CD8-positive, alpha-beta memory T cell (primary cell): ENCODE measurements at places on chromosomes 1 and 21. TPM values are rescaled to one million over a fixed set of nuclear protein-coding genes. Genes with fewer than 3 reads are reported as not detected.
A peak's percentile ranks its signal among the peaks of the same experiment; 100 is the strongest.

GRCh38 chr21:17416139-17416538 lies 96.7 kb upstream of the CXADR start:
- no peak for DNase-seq
- no peaks in the 10 kb centered on the region for H3K4me1 ChIP-seq
- H3K27ac ChIP-seq: no peak overlapping the region
- H3K36me3 ChIP-seq: no peaks in the 10 kb centered on the region
- no peaks in the 10 kb centered on the region for H3K27me3 ChIP-seq

DNA sequence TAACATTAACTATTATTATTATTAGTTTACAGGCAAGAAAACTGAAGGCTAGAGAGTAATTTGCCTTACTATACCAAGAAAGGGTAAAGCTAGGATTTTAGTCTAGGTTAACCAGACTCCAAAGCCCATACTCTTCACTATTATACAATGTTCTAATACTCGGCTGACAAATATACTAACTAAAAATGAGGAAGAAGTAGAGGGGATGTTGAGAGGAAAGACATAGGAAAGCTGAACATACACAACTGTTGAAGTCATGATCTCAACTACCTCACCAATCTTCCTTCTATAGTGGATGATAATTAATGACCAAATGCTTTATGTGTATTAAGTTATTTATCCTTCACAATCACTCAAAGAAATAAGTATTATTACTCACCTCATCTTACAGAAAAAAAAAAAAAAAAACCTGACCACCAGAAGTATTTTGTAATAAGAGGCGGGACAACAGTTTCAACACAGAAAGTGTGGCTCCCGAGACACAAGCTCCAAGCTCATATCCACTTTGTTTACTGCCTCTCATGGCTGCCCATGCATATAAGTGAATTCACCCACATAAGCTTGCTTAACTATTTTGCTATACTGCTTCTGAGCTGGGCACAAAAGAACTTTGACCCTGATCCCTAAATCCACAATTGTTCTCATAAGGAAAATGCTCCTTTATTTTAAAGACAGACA lies 78.0 kb downstream of the USP1 start:
- no peaks in the 10 kb centered on the region for H3K27me3 ChIP-seq
- H3K36me3 ChIP-seq: no peaks in the 10 kb centered on the region
- H3K4me1 ChIP-seq: no peaks in the 10 kb centered on the region
- no peak overlapping the region for H3K4me3 ChIP-seq

DNA sequence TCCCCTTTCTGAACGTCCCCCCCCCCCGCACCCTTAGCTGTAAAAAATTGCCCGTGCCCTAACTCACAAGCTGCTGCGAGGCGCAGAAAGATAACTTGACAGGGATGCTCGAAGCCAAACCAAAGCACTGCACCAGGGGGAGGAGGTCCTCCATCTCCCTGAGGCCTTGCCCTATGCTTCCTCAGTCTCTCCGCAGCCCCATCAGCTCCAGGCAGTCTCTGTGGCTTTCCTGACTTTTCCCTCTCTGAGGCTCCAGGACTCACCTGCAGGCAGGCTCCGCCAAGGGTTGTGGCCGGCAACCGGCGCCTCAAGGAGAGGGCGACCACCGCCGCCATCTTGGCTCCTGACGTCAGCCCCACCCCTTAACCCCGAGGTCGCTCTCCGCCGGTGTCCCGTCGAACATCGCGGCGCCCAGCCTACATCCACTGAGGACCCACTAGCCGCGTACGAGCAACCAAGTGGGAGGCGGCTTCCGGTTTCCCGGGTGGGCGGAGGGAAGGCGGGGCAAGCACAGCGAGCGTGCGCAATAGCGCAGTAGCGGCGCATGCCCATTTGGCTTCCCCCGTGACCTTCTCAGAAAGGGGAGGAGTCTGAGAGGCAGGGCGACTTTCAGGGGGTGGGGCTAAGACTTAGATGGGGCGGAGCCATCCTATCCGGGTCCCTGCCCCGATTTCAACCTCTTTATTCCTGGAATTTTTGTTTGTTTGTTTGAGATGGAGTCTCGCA lies at the start of gene SDHB:
Gene SDHB, minus strand, starts transcription at position 348 of the 726 bp plus-strand sequence. Its CDS starts 13 bp downstream, at position 335.
- peaks cover 14% of the 10 kb centered on the region for H3K4me1 ChIP-seq
- peak; percentile 99 for DNase-seq
- H3K27me3 ChIP-seq: no peaks in the 10 kb centered on the region
- H3K4me3 ChIP-seq: peak within 1 kb of the TSS; percentile 79
- H3K27ac ChIP-seq: peak within 1 kb of the TSS; percentile 81

- peak; percentile 15 for DNase-seq
- no peaks in the 10 kb centered on the region for H3K27me3 ChIP-seq
- H3K4me1 ChIP-seq: no peaks in the 10 kb centered on the region
- H3K27ac ChIP-seq: no peak overlapping the region
- H3K4me3 ChIP-seq: no peak overlapping the region
Observed at GRCh38 chr1:44318097-44319088, 36.7 kb downstream of the ERI3 start.

- DNase-seq: no peak
- no peaks in the 10 kb centered on the region for H3K4me1 ChIP-seq
- no peak overlapping the region for H3K4me3 ChIP-seq
- no peak overlapping the region for H3K27ac ChIP-seq
- no peaks in the 10 kb centered on the region for H3K36me3 ChIP-seq
Observed at GRCh38 chr1:235027076-235027861, 101.4 kb downstream of the TOMM20 start.

GRCh38 chr21:38979271-38980121 lies 173.8 kb downstream of the ETS2 start:
- no peak overlapping the region for H3K27ac ChIP-seq
- H3K27me3 ChIP-seq: no peaks in the 10 kb centered on the region
- no peaks in the 10 kb centered on the region for H3K4me1 ChIP-seq
- no peak overlapping the region for H3K4me3 ChIP-seq

- no peak overlapping the region for H3K4me3 ChIP-seq
- no peaks in the 10 kb centered on the region for H3K27me3 ChIP-seq
- H3K36me3 ChIP-seq: no peaks in the 10 kb centered on the region
- DNase-seq: no peak
Observed at GRCh38 chr21:43734131-43734927, 15.4 kb downstream of the PDXK start.

DNA sequence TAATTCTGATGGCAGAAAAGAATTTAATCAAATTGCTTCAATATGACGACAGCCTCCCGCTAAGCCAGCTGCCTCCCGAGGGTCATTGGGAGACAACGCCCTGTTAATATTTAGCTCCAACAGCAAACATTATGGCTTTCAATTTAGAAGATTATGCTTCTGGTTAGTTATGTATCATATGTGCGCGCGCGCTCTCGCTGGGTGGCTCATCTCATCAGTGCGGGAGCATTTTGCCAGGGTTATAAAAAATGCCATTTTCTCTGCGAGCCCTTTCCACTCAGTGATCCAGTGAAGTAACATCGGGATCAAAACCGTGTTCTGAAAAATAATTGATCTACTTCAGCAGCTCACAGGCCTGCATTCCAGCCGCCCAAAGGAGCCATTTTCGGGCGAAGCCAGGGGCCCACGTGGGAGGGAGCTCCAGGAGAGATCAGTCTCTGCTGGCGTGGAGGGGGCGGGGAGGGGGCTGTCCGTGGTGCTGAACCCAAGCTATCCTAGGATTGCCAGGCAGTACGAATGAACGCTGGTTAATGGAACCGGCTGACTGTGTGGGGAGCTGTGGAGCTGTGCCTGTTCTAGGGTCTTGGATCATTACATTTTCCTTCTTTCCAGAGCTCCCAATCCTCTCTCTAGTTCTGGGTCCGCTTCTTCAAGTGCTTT lies 219.1 kb upstream of the ZC3H12A start:
- DNase-seq: no peak
- no peak overlapping the region for H3K4me3 ChIP-seq
- H3K27ac ChIP-seq: no peak overlapping the region
- H3K27me3 ChIP-seq: no peaks in the 10 kb centered on the region

GRCh38 chr21:35909456-35910223 lies 150.7 kb downstream of the SETD4 start:
- no peak overlapping the region for H3K27ac ChIP-seq
- H3K27me3 ChIP-seq: no peaks in the 10 kb centered on the region
- H3K4me1 ChIP-seq: no peaks in the 10 kb centered on the region

DNA sequence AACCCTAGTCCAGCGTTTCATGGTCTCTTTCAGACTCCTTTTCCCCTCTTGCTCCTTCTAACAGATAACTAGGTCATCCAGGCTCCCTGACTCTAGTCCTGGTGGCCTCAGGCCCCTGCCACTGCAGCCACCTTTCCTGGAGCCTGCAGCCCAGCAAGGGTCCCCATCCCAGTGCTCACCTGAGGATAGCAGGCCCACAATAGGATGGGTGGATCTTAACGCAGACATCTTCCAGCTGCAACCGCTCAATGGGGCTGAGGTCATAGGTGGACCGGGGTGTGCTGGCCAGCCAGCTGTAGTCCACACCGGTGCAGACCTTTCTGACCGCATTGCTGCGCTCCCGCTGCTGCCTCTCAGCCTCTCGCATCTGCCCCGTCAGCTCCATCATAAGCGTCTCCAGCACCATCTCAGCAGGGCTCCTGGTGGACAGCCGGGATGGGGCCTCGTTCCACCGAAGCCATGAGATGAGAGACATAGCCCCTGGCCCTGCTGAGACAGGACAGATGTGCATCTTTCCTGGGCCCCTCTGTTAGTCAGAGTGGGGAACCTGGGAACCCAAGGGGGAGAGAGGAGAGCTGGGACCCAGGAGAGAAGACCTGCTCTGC lies 10.9 kb downstream of the RD3 start:
- H3K27ac ChIP-seq: no peak overlapping the region
- H3K27me3 ChIP-seq: no peaks in the 10 kb centered on the region
- no peak overlapping the region for H3K4me3 ChIP-seq
- no peak for DNase-seq

- H3K27me3 ChIP-seq: no peaks in the 10 kb centered on the region
- peak overlapping the region; percentile 80 for H3K4me3 ChIP-seq
- peak overlapping the region; percentile 98 for H3K27ac ChIP-seq
- peaks cover 10% of the 10 kb centered on the region for H3K36me3 ChIP-seq
- peaks cover 33% of the 10 kb centered on the region for H3K4me1 ChIP-seq
- peak; percentile 68 for DNase-seq
Observed at GRCh38 chr1:1573843-1574720, 581 bp downstream of the SSU72 start.

DNA sequence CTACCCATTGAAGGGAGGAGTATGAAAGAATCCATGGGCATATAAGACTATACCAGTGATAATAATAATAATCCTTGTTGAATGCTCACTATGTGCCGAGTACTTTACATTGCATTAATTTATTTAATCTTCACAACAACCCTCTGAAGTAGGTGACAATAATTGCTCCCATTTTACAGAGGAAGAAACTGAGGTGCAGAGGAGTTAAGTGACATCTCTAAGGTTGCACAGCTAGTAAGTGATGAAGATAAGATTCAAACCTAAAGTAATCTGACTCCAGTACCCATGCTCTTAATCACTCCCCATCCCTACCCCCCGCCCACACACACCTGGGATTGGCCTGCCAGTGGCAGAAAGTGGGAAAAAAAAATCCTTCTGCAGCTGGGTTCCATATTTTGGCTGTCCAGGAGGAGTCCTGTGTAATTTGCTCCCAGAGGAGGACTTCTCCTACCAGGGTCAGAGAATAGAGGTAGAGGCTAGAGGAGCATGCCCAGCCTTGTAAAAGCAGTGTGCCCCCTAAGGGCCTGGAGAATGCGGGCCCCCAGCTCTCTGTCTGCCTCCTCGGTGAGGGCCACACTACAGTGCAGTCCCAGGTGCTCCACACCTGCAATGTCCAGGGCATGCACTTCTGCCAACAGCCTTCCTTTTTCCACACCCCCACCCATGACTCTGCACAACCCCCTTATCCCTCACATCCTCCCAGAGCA lies 57.8 kb downstream of the TMEM53 start:
- H3K4me1 ChIP-seq: no peaks in the 10 kb centered on the region
- H3K27me3 ChIP-seq: no peaks in the 10 kb centered on the region
- H3K36me3 ChIP-seq: no peaks in the 10 kb centered on the region
- no peak overlapping the region for H3K27ac ChIP-seq
- DNase-seq: no peak
- H3K4me3 ChIP-seq: no peak overlapping the region

DNA sequence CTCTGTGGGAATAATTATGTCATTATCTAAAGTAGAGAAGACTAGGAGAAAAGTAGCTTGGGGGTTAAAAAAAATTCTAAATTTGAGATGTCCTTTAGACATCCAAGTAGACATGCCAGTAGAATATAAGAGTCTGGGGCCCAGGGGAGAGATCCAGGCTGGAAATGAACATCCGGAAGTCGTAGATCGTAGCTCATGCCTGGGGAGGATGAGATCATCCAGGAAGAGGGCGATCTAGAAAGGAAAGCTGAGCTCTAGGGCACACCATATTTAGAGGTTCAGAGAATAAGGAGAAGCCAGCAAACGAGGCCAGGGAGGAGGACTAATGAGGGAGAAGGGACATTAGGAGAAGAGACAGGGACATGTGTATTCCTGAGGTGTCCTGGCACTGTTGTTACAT lies 12.2 kb downstream of the NGF start:
- DNase-seq: no peak
- no peaks in the 10 kb centered on the region for H3K36me3 ChIP-seq
- H3K4me1 ChIP-seq: no peaks in the 10 kb centered on the region
- no peak overlapping the region for H3K27ac ChIP-seq

DNA sequence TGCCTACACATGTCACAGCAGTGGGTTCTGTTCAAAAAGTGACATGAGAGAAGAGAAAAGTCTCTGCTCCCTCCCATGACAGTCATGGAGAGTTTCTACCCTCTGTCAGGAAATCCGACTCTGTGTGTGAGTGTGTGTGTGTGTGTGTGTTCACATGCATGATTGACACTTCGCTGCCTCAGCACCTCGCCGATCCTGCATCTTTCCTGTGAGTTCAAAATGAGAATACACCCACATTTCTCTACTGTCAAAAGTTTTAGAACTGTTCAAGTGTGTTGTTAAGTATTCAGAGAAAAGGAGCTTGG lies 46.2 kb upstream of the COX20 start:
- no peak for DNase-seq
- no peak overlapping the region for H3K27ac ChIP-seq
- H3K27me3 ChIP-seq: no peaks in the 10 kb centered on the region
- H3K4me3 ChIP-seq: no peak overlapping the region

DAB1 gene
- polyA plus RNA-seq: 1.7 TPM

CD84 gene
- 58.1 TPM for polyA plus RNA-seq

SLAMF8 gene
- polyA plus RNA-seq: 7.3 TPM

PSMB4 gene
- 60.1 TPM for polyA plus RNA-seq

AIM2 gene
- 3.7 TPM for polyA plus RNA-seq

LMOD1 gene
- polyA plus RNA-seq: not detected

OR6P1 gene
- polyA plus RNA-seq: not detected
